CD4-positive, alpha-beta T cell treated with Interleukin-6 for 4 hours (primary cell): ENCODE measurements at places on chromosomes 6 and 20.
A peak's percentile ranks its signal among the peaks of the same experiment; 100 is the strongest.

DNA sequence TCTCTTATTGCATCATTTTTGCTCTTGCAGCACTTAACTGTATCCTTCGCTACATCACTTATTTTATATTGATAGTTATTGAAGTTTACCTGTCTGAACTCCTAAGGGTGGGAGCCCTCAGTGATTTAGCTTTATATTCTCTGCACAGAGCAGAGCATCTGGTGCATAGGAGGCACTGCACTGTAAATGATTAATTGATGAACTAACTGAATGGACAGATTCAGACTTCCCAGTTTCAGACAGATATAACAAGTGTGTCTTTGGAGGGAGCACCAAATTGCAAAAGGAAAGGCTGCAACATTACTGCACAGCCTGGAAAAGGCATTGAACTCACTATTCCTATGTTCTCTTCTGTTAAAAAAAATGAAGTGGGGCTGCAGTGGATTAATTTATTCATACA lies 160.3 kb downstream of the EDN1 start:
- no peak for DNase-seq

DNA sequence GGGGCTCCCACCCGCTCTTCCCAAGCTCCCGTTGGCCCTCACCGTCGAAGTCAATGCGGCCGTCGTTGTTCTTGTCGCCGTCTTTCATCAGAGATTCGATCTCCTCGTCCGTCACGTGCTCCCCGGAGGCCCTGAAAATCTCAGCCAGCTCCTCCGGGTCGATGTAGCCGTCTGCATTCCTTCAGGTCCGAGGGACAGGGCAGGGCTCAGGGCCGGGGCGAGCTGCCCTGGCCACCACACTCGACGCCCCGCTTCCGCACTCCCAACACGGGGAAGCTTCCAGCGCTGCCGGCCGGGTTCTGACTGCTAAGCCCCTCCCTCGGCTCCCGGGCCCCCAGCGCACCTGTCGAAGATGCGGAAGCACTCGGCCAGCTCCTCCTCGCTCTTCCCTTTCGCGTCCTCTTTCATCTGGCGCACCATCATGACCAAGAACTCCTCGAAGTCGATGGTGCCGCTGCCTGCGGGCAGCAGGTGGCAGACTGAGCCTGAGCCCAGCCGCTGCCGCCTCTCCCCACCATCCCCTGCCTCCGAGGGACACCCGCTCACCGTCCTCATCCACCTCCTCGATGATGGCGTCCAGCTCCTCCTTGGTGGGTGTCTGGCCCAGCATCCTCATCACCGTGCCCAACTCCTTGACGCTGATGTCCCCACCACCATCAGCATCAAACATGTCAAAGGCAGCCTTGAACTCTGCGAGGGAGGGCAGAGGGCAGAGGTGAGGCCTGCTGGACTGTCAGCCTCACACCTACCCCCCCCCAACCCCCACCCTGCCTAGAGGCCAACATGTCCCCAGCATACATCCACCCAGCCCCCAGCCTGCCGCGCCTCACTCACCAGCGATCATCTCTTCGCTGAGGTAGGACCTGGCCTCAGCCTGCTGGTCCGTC lies 2.9 kb downstream of the TNNC2 start:
- peak; percentile 69 for DNase-seq

DNA sequence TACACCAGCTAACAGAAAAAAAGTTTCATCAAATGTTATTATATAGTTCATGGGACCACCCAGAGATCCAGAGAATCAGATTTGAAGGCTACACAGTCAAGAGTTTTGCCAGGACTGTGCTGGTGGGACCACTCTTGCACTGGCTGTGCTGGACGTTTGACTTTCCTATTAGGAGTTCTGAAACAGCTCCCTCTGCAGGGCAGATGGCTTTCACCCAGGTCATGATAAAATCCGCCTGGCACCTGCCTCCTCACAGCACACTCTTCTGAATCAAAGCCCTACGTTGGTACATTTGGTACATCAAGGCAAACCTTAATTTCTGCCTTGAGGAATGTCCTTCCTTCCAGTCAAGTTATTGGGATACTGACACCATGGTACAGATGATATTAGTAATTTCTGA lies 302.1 kb downstream of the ZNF217 start:
- no peak for DNase-seq

- no peak for DNase-seq
Measured at GRCh38 chr6:121780325-121781321, 345.2 kb downstream of the GJA1 start.

DNA sequence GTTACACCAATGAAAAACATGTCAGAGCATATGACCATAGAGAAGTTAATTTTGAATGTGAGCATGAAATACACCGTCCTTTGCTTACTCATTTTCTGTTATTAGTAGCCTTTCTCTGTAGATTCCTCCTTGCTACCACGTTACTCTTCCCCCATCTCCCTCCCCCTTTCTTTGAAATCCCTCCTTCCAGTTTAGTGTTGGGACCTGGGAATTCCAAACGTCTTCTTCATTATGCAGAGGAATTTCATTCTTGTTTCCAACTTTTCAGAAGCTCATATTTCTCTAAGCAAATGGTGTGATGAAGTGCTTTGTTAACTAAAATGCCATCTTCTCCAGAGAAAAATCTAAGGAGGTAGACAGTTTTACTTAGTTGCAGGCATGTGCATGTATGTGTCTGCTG lies 122.4 kb downstream of the MCHR2 start:
- no peak for DNase-seq

DNA sequence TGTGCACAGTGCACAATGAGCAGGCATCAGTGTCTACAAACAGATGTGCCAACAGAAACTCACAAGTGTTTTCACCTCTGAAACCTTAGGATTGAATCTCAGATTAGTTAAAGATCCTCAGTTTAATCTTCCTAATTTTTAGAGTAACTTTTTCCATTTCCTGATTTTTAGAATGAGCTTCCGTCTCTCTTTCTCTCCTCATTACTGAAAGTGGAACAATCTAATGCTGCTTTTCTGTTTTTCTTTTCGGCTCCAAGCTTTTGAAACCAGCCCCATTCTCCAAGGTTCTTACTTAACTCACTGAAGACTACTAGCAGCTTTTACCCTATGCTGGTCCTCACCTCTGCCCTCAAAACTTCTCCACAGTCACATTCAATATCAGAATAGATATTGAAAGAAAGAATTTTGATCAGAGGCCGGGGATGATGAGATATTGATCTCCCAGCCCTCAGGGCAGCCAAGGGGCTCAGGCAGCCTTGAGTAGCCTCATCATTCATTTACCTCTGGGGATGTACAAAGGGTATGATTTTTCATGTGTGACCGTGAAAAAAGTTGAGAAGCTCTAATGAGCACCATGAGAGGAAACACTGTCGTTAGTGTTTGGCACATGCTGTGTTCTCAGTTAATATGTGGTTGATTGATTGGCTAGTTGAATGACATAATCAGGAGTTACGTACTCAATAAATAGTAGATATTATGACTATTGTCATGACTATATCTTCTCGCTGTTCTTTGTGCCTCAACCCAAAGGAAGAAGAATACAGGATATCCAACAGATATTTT lies 11.9 kb upstream of the STK38 start:
- no peak for DNase-seq

GRCh38 chr6:119110601-119111548 lies 32.4 kb upstream of the FAM184A start:
- peak; percentile 61 for DNase-seq

GRCh38 chr6:119026822-119027221 lies 51.6 kb downstream of the FAM184A start:
- DNase-seq: no peak
